ENCODE measurements at places on chromosomes 1 and 21. TPM values are rescaled to one million over a fixed set of nuclear protein-coding genes. Genes with fewer than 3 reads are reported as not detected.

DNA sequence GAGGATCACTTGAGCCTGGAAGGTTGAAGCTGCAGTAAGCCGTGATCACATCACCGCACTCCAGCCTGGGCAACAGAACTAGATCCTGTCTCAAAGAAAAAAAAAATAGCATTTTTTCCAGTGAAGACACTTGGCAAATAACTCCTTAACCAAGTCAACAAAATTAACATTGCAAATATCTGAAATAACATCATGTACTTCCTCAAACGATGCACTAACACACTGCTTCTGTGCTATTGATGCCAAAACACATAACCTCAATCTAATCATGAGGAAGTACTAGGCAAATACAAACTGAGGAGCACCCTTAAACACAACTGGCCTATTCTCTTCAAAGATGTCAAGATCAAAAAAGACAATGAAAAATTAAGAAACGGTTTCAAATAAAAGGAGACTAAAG is 32.3 kb downstream of the PABPC4 start:
- H3K27ac ChIP-seq = no peak overlapping the region
- no peaks in the 10 kb centered on the region for H3K4me1 ChIP-seq
- H3K4me3 ChIP-seq = no peak overlapping the region
- no peaks in the 10 kb centered on the region for H3K27me3 ChIP-seq

CNTN2 gene
- total RNA-seq = 0.07 TPM

GRCh38 chr1:230909974-230910754 is 41.8 kb upstream of the C1orf198 start:
- no peak overlapping the region for H3K27ac ChIP-seq
- DNase-seq = no peak
- no peaks in the 10 kb centered on the region for H3K27me3 ChIP-seq
- H3K36me3 ChIP-seq = peaks cover 3% of the 10 kb centered on the region

DNA sequence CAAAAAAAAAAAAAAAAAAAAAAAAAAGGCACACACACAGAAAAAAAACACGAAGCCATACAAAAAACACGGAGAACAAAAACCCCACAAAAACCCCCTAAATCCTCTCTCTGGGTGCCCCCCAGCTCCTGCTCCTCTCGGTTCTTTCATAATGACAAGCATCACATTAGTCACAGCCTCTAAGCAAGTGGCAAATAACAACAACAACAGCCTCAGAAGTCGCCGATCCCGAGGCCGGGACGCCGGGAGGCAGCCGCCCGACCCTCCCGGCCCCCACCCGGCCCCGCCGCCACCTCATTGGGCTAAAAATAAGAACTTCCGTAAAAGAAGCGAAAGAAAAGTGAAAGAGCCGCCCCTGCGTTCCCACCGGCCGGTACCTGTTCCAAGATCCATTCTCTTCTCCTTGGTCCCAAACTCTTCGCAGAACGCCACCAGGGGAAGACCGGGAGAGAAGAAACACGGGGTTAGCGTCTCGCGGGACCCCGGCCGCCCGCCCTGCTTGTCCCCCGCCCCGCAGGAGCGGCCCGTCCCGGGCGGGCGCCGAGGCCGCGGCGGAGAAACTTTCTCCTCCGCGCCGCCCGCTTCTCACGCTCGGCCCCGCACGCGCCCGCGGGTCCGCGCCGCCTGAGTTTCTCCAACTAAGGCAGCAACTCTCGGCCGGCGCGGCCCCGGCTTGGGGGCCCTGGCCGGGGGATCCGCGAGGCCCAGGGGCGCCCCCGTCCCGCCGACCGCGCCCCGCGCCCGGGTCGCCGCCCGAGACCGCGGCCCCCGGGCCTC is 102.8 kb downstream of the CASZ1 start:
- DNase-seq = no peak
- H3K4me3 ChIP-seq = peak overlapping the region; percentile 65
- no peaks in the 10 kb centered on the region for H3K4me1 ChIP-seq

NBPF3 gene
- total RNA-seq = 6.3 TPM

- no peak overlapping the region for H3K27ac ChIP-seq
- H3K4me1 ChIP-seq = no peaks in the 10 kb centered on the region
- no peaks in the 10 kb centered on the region for H3K27me3 ChIP-seq
- H3K4me3 ChIP-seq = no peak overlapping the region
Measured at GRCh38 chr1:233647073-233647472, 33.2 kb downstream of the KCNK1 start.

DNA sequence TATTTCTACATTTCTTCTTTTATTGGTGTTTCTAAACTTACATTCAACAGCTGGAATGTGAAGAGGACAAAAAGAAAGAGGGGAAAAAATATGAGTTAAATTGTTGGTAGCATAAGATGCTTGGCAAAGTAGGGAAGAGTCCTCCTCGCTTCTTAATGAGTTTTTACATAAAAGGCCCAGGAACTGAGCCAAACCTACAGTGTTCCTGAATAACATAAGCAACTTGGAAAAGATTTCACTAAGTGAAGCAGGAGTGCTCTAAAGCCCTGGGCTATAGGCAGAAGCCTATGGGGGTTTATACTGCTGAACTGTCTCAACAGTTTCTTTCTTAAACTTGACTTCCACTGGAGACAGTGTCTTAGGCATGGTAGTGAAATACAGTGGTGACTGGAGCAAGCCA is 115.0 kb upstream of the USP25 start:
- H3K36me3 ChIP-seq = no peaks in the 10 kb centered on the region
- no peak for DNase-seq
- no peaks in the 10 kb centered on the region for H3K27me3 ChIP-seq

DNA sequence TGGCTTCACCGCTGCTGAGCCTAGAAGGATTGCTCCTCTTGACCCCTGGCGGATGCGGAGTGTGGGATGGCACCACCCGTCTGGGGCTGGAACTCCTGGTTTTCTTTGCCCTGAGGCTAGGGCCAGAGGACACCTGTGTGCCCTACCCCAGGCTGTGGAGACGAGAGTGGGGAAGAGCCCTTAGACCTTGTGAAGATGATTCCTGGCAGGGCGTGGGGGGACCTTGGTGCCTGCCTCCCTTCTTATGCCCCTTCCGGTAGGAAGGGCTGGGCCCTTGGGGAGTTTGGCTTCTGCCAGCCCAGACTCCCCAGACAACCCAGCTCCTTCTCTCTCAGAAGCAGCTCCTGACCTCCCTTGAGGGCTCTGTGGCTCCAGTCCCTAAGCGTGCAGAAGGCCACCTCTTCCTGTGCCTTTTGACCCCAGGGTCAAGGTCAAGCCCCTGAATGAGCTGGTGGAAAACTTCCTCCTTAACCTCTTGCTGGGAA is 891 bp downstream of the RPS6KA1 start:
- H3K36me3 ChIP-seq = no peaks in the 10 kb centered on the region
- DNase-seq = no peak
- H3K4me1 ChIP-seq = peaks cover 15% of the 10 kb centered on the region
- H3K4me3 ChIP-seq = peak overlapping the region; percentile 64

DNA sequence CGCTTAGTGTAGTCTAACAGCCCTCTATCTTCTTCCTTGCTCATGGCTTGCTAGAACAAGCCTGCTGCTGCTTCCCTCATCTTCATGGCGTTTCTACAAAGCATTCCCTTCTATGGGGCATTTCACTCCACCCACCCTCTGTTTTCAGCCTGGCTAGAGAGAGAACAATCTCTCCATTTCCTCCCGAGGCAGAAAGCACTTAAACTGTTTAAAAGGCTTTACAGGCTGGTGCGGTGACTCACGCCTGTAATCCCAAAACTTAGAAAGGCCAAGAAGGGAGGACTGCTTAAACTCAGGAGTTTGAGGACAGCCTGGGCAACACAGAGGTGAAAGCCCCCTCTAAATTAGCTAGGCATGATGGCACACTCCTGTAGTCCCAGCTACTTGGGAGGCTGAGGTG is 17.8 kb downstream of the ORC1 start:
- H3K4me1 ChIP-seq = no peaks in the 10 kb centered on the region
- H3K27ac ChIP-seq = no peak overlapping the region
- H3K4me3 ChIP-seq = no peak overlapping the region
- no peak for DNase-seq
- H3K27me3 ChIP-seq = no peaks in the 10 kb centered on the region
- H3K36me3 ChIP-seq = peaks cover 13% of the 10 kb centered on the region

- no peak overlapping the region for H3K27ac ChIP-seq
- no peaks in the 10 kb centered on the region for H3K4me1 ChIP-seq
- H3K36me3 ChIP-seq = no peaks in the 10 kb centered on the region
- H3K4me3 ChIP-seq = no peak overlapping the region
- DNase-seq = no peak
Measured at GRCh38 chr21:33237486-33237885, 7.7 kb downstream of the IFNAR2 start.

- H3K27me3 ChIP-seq = no peaks in the 10 kb centered on the region
- H3K36me3 ChIP-seq = no peaks in the 10 kb centered on the region
- no peaks in the 10 kb centered on the region for H3K4me1 ChIP-seq
- no peak overlapping the region for H3K4me3 ChIP-seq
- H3K27ac ChIP-seq = no peak overlapping the region
Measured at GRCh38 chr1:119504831-119505230, 2.2 kb upstream of the HSD3B1 start.

- no peaks in the 10 kb centered on the region for H3K4me1 ChIP-seq
- H3K4me3 ChIP-seq = no peak overlapping the region
- no peaks in the 10 kb centered on the region for H3K27me3 ChIP-seq
- no peak overlapping the region for H3K27ac ChIP-seq
- DNase-seq = no peak
Measured at GRCh38 chr1:194279975-194280374, 1093.6 kb upstream of the B3GALT2 start.

LEMD1 gene
- 2.5 TPM for total RNA-seq

PLA2G5 gene
- not detected for total RNA-seq

- peaks cover 7% of the 10 kb centered on the region for H3K4me1 ChIP-seq
- DNase-seq = no peak
- H3K27me3 ChIP-seq = no peaks in the 10 kb centered on the region
Measured at GRCh38 chr1:21633141-21633755, 35.9 kb downstream of the RAP1GAP start.

AGTRAP gene
- 38.7 TPM for total RNA-seq

DNA sequence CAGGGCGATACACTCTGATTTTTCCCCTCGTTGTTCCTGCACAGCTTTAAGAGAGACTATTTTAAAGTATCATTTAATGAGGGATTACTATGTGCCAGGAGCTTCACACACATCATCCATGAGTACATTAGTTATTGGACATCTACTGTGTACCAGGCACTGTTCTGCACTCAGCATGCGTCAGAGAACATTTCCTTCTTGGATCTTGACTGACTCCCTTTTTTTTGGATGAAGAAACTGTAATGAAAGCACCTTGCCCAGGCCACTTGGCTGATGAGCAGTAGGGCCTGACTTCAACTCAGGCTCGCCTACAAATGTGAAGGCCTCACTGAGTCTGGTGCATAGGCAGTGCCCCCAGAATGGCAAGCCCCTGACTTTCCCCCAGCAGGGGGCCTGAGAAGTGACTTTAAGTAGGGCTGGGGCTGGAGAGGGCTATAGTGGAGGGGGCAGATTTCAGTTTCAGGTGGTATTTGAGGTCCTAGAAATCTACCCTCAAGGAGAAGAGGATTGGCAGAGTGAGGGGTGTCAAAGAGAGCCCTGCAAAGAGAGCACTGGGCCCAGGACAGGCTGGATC is 50.0 kb downstream of the PTPRU start:
- DNase-seq = no peak
- no peaks in the 10 kb centered on the region for H3K4me1 ChIP-seq
- H3K36me3 ChIP-seq = no peaks in the 10 kb centered on the region
- H3K27me3 ChIP-seq = no peaks in the 10 kb centered on the region
- no peak overlapping the region for H3K4me3 ChIP-seq

GRCh38 chr1:101112051-101112780 is 86.6 kb upstream of the DPH5 start:
- no peaks in the 10 kb centered on the region for H3K4me1 ChIP-seq
- no peaks in the 10 kb centered on the region for H3K27me3 ChIP-seq
- no peak overlapping the region for H3K4me3 ChIP-seq
- no peak overlapping the region for H3K27ac ChIP-seq
- no peaks in the 10 kb centered on the region for H3K36me3 ChIP-seq

DNA sequence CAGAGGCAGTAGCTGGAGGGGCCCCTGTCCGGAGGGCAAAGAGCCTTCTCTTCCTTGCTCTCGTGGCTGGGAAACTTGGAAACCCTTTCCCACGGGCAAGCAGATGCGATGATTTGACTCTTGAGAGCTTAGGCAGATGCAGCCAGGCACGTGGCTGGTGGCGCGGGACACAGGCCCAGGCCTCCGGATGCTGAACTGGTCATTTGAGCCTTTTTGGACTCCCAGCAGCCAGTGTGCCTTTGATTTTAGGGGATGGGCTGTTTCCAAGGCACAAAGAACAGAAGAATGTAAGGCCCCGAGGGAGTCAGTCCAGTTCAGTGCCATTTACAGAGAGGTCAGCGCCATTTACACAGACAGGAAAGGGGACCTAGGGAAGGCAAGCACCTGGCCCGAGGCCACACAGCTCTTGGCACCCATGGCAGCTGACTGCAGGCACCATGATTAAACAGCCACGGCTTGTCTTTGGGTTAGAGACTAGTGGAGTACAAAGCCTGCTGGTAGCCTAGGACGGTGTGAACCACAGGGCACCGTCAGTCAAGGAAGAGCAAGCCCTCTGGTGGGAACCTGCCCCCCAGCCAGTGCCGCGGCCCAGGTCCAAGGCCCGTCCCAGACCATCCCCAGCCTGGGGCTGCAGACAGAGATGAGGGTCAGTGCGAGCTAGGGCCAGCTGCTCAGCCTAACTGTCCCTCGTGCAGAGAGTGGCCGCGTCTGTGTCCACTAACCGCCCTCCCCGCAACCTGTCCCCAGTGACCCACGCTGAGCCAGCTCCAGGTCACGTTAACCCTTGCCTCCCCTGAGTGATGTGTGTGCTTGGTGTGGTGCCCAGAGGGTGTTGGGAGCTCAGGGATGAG is 20.4 kb upstream of the CCDC27 start:
- no peak for DNase-seq
- no peaks in the 10 kb centered on the region for H3K4me1 ChIP-seq
- no peak overlapping the region for H3K4me3 ChIP-seq
- no peaks in the 10 kb centered on the region for H3K36me3 ChIP-seq
- H3K27ac ChIP-seq = no peak overlapping the region
- peaks cover 6% of the 10 kb centered on the region for H3K27me3 ChIP-seq

DNA sequence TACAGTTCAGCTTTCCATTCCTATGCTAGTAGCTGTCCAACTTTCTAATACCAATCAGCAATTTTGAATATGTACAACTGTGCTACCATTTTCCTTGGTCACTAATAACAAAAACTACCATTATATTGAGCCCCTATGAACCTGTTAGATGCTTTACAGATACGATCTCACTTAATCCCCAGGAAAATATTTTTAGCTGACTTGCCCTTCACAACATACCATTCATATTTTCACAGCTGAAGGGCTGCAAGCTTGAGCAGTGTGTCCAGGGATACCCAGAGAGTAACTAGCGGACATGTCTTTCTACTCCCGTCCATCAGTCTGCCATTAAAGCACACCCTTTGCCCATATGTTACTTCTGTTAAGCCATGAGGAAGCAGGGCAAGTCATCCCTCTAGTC is 140.5 kb downstream of the SPATA46 start:
- no peaks in the 10 kb centered on the region for H3K36me3 ChIP-seq
- H3K27ac ChIP-seq = no peak overlapping the region

TSACC gene
- 1.2 TPM for total RNA-seq

GRCh38 chr1:182603646-182604174 is 479 bp downstream of the RGS16 start:
- H3K27ac ChIP-seq = no peak overlapping the region
- DNase-seq = no peak
- peaks cover 8% of the 10 kb centered on the region for H3K27me3 ChIP-seq
- H3K4me3 ChIP-seq = peak overlapping the region; percentile 20
- peaks cover 10% of the 10 kb centered on the region for H3K4me1 ChIP-seq
- H3K36me3 ChIP-seq = no peaks in the 10 kb centered on the region
